H1 (cell line): ENCODE measurements at places on chromosomes 2 and 18.
A peak's percentile ranks its signal among the peaks of the same experiment; 100 is the strongest.

DNA sequence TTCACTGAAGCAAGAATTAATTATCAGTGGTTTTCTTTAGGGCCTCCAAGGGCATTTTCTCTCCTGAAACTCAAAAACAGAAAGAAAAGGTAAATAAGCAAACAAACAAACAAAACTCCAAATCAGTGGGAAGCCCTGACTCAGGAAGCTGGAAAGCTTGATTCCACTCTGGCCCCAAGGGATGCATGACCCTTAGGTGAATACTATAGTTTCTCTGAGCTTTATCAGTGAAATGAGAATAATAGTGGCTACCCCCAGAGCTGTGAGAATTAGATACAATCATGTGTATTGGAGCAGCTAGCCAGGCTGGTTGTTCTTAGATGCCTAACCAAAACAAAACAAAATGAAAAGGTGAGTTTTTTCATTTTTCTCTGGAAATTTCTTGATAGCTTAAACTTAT is 585.1 kb downstream of the CNTNAP5 start:
- no peak overlapping the region for H3K4me3 ChIP-seq
- H3K27ac ChIP-seq: no peak overlapping the region
- no peaks in the 10 kb centered on the region for H3K27me3 ChIP-seq
- H3K4me1 ChIP-seq: peaks cover 2% of the 10 kb centered on the region; the same call in 1 of the 2 replicates
- DNase-seq: no peak

GRCh38 chr2:160432633-160433032 is 61.0 kb downstream of the RBMS1 start:
- H3K4me1 ChIP-seq: no peaks in the 10 kb centered on the region
- H3K27ac ChIP-seq: no peak overlapping the region
- H3K4me3 ChIP-seq: no peak overlapping the region
- H3K27me3 ChIP-seq: no peaks in the 10 kb centered on the region
- DNase-seq: no peak

- H3K4me3 ChIP-seq: no peak overlapping the region
- H3K36me3 ChIP-seq: no peaks in the 10 kb centered on the region
- no peak for DNase-seq
- no peak overlapping the region for H3K27ac ChIP-seq
- H3K27me3 ChIP-seq: peaks cover 16% of the 10 kb centered on the region
Observed at GRCh38 chr18:46331316-46331715, 227.1 kb downstream of the HAUS1 start.

DNA sequence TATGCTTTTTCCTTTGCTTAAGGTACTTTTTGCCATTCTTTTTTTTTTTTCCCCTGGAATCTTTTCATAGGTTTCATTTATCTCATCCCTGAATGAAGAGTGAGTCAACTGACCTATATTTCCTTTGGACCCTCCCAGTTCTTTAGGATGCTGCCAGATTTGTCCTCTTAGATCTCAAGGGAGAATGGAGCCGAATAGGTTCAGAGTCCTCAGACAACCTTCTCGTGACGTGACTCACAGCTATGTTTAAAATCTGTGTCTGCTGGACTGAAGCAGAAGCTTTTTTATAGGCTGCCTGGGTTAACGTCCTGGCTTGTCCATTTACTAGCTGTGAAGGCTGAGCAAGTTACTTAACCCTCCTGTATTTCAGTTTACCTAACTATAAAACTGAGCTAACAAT is 358.6 kb downstream of the DLGAP1 start:
- no peaks in the 10 kb centered on the region for H3K27me3 ChIP-seq
- H3K4me1 ChIP-seq: no peaks in the 10 kb centered on the region
- no peaks in the 10 kb centered on the region; the same call in 1 of the 2 replicates for H3K36me3 ChIP-seq
- no peak overlapping the region for H3K27ac ChIP-seq
- H3K4me3 ChIP-seq: no peak overlapping the region
- DNase-seq: no peak

DNA sequence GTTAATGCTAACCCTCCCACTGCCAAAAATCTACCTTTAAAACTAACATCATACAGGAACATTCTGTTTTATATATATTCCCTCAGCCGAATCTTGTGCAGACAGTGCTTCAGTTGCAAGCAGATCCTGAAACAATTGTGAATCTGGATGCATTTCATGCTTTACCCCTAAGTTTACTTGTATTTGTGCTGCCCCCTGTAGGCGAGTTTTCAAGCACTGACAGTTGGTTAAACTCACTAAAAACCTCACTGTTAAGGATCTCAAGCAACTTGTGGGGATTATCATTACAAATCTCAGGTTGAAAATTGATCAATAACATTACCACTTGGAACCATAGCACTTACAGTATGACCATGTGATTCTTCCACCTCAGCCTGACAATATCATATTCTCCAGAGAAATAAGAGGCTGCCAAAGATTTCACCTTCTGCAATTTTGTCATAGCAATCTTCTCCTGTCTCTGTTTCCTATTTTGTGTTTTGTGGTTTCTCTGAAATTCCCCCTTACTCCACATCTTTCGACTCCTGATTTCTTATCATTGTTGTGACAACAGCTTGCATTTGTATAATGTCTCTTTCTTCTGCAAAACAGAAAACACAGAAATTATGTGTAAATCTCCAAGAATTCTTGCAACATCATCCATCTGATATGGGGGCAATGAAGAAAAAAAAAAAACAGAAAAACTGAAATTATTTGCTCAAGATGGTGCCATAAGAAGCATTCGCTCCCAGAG is 354.6 kb upstream of the SETBP1 start:
- H3K4me1 ChIP-seq: no peaks in the 10 kb centered on the region
- no peak overlapping the region for H3K27ac ChIP-seq
- H3K4me3 ChIP-seq: no peak overlapping the region
- H3K36me3 ChIP-seq: no peaks in the 10 kb centered on the region
- H3K27me3 ChIP-seq: no peaks in the 10 kb centered on the region

DNA sequence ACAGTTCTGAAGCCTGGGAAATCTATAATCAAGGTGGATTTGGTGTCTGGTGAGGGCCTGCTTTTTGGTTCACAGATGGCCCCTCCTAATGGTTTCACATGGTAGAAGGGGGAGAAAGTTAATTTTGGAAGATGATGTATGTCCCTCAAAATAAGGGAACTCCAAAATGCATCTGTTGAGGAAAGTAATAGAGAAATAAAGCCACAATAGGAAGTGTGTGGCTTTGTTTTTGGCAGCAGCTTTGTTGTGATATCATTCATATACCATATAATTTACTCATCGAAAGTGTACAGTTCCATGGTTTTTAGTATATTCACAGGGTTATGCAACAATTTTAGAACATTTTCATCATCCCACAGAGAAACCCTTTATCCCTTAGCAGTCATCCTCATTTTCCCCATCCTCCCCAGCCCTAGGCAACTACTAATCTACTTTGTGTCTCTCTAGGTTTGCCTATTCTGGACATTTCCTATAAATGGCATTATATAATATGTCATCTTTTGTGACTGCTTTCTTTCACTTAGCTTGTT is 274.0 kb upstream of the FAM98A start:
- H3K36me3 ChIP-seq: no peaks in the 10 kb centered on the region
- DNase-seq: no peak
- no peaks in the 10 kb centered on the region for H3K4me1 ChIP-seq
- H3K4me3 ChIP-seq: no peak overlapping the region

GRCh38 chr18:78731398-78732032 is 248.1 kb upstream of the SALL3 start:
- H3K4me3 ChIP-seq: no peak overlapping the region
- no peaks in the 10 kb centered on the region for H3K36me3 ChIP-seq
- no peak overlapping the region for H3K27ac ChIP-seq

GRCh38 chr2:158810731-158811460 is 15.8 kb downstream of the DAPL1 start:
- H3K27me3 ChIP-seq: no peaks in the 10 kb centered on the region
- H3K36me3 ChIP-seq: no peaks in the 10 kb centered on the region
- H3K4me3 ChIP-seq: no peak overlapping the region
- peaks cover 3% of the 10 kb centered on the region for H3K4me1 ChIP-seq

GRCh38 chr2:60092781-60093180 is 460.7 kb downstream of the BCL11A start:
- no peak for DNase-seq
- no peak overlapping the region for H3K27ac ChIP-seq
- no peak overlapping the region for H3K4me3 ChIP-seq
- H3K36me3 ChIP-seq: no peaks in the 10 kb centered on the region

DNA sequence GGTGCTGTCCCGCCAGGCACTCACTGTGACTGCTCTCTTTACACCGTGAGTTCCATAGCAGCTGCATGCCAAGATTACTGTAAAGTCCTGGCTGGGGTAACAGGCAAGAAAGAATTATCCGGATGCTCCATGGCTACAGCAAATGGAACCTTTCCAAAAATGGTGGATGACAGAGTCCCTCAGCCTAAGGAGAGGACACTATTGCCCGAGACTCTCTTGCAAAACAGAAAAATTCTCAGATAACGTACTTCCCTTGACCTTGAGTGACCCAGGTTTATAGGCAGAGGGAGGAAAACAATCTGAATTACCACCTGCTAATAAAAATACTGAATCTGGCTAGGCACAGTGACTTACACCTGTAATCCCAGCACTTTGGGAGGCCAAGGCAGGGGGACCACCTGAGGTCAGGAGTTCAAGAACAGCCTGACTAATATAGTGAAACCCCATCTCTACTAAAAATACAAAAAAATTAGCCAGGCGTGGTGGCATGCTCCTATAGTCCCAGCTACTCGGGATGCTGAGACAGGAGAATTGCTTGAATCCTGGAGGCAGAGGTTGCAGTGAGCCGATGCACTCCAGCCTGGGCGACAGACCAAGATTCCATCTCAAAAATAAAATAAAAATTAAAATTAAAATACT is 4.5 kb downstream of the CYS1 start:
- H3K27ac ChIP-seq: no peak overlapping the region
- H3K4me1 ChIP-seq: 0 out of 2 replicates have a peak, but pooled peaks cover 2% of the 10 kb centered on the region
- H3K27me3 ChIP-seq: peaks cover 23% of the 10 kb centered on the region

- no peaks in the 10 kb centered on the region for H3K36me3 ChIP-seq
- DNase-seq: no peak
- no peaks in the 10 kb centered on the region for H3K4me1 ChIP-seq
- no peaks in the 10 kb centered on the region for H3K27me3 ChIP-seq
- H3K4me3 ChIP-seq: no peak overlapping the region
- H3K27ac ChIP-seq: no peak overlapping the region
Observed at GRCh38 chr2:178747767-178748166, 59.5 kb downstream of the TTN start.

- no peak overlapping the region for H3K27ac ChIP-seq
- no peaks in the 10 kb centered on the region; the same call in none of the 2 replicates for H3K27me3 ChIP-seq
- DNase-seq: peak; percentile 85
- H3K36me3 ChIP-seq: no peaks in the 10 kb centered on the region
- no peaks in the 10 kb centered on the region for H3K4me1 ChIP-seq
Observed at GRCh38 chr18:11518788-11519685, 90.4 kb upstream of the SLC35G4 start.

GRCh38 chr18:61697306-61697909 is 195.4 kb downstream of the RNF152 start:
- H3K4me3 ChIP-seq: no peak overlapping the region
- no peak overlapping the region for H3K27ac ChIP-seq
- no peaks in the 10 kb centered on the region for H3K27me3 ChIP-seq
- DNase-seq: no peak
- no peaks in the 10 kb centered on the region for H3K36me3 ChIP-seq
- H3K4me1 ChIP-seq: no peaks in the 10 kb centered on the region

- no peak overlapping the region for H3K4me3 ChIP-seq
- no peak overlapping the region for H3K27ac ChIP-seq
- H3K27me3 ChIP-seq: no peaks in the 10 kb centered on the region
- no peak for DNase-seq
- no peaks in the 10 kb centered on the region for H3K4me1 ChIP-seq
Observed at GRCh38 chr2:168851674-168852320, 38.4 kb downstream of the SPC25 start.

DNA sequence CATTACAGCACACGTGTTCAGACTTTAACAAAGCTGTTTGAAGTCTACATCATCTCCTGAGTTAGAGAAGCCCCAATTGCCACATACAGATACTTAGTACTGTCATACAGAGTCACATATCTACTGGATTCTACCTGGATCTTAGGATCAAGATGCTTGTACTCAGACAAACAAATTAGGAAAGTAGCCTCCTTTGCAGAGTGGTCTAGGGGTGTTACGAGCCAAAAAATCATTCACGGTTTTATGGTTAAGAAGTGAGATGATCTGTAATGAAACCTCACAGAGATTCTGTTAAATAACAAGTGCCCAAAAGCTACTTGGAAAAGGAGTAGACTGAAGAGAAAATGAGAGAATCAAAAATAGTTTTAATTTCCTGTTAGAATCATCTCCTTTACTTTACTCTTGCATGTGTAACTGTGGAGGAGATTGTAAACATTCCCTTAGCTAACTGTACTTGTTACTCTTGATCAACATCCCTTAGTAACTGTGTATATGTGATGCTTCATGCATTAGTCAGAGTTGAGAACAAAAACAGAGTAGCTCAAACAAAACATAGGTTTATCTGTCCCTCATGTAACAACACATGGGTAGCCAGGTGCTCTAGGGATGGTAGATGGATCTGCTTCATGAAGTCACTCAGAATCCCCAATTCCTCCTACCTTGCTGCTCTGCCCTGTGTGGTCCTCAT is 16.4 kb upstream of the IL1RL1 start:
- H3K4me3 ChIP-seq: no peak overlapping the region
- DNase-seq: no peak
- H3K27ac ChIP-seq: no peak overlapping the region
- H3K36me3 ChIP-seq: no peaks in the 10 kb centered on the region
- H3K4me1 ChIP-seq: no peaks in the 10 kb centered on the region
- H3K27me3 ChIP-seq: no peaks in the 10 kb centered on the region

DNA sequence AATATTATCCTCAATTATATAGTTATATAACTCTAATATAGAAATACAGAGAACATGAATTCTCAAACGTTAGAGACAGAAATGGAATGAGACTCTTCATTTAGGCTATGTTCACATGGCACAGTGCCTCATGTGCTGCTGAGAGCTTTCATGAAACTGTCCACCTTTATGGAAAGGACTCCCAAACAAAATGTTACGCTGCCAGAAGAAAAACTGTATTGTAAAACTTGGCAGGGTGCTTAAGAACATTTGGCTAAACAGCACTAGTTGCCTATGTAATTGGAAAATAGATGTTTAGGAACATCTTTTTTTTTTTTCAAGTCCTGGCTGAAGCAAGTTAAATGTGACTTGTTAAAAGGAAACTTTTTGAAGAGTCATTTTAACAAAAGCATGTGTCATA is 396.0 kb downstream of the ERBB4 start:
- H3K4me3 ChIP-seq: no peak overlapping the region
- no peak for DNase-seq
- H3K27ac ChIP-seq: no peak overlapping the region
- no peaks in the 10 kb centered on the region for H3K4me1 ChIP-seq

GRCh38 chr18:9720327-9720726 is 12.2 kb downstream of the RAB31 start:
- no peaks in the 10 kb centered on the region for H3K4me1 ChIP-seq
- H3K27ac ChIP-seq: no peak overlapping the region
- DNase-seq: no peak
- no peak overlapping the region for H3K4me3 ChIP-seq

- no peaks in the 10 kb centered on the region for H3K4me1 ChIP-seq
- H3K27ac ChIP-seq: no peak overlapping the region
- no peaks in the 10 kb centered on the region for H3K27me3 ChIP-seq
- DNase-seq: no peak
- no peak overlapping the region for H3K4me3 ChIP-seq
- H3K36me3 ChIP-seq: no peaks in the 10 kb centered on the region
Observed at GRCh38 chr2:197332641-197333040, 22.1 kb upstream of the ANKRD44 start.
